Large intestine (tissue), 12 donors: ENCODE measurements at places on chromosomes 2 and 18.

- DNase-seq = no peak
Observed at GRCh38 chr2:148674063-148675020, 29.8 kb downstream of the EPC2 start.

DNA sequence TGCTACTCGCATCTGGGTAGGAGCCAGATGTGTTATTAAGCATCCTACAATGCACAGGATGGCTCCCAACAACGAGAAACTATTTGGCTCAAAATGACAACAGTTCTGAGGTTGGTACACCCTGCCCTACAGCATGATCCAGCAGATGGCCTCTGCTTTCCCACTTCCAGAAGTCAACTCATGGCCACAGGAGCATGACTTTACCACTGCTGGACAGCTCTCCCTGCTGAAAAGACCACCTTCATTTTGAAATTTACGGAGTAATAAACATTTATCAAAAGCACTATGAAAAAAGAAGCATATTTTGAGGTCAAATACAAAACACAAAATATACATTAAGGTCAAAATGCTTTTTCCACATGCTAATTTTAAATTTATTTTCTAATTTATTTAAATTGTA is 13.7 kb downstream of the NXPH2 start:
- no peak for DNase-seq

DNA sequence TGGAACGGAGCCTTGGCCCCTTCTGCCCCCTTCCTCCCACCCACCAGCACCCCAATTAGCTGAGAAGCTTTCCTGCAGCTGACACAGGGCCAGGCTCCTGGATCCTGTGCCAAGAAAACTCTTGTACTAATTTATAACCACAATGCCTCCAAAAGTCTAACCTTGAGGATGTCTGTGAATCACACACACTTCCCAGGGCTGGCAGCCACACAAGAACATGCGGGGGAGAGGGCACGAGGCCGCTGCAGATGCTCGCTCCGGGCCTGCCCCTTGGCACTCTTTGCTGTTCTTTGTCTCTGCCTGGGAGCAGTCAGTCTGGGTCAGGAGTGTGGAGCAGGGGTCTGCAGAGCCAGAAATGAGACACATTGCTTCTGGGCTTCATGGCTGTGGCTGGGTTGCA is 62.7 kb upstream of the KIF5C start:
- DNase-seq = no peak

GRCh38 chr2:120483355-120483754 is 137.4 kb downstream of the INHBB start:
- no peak for DNase-seq

DNA sequence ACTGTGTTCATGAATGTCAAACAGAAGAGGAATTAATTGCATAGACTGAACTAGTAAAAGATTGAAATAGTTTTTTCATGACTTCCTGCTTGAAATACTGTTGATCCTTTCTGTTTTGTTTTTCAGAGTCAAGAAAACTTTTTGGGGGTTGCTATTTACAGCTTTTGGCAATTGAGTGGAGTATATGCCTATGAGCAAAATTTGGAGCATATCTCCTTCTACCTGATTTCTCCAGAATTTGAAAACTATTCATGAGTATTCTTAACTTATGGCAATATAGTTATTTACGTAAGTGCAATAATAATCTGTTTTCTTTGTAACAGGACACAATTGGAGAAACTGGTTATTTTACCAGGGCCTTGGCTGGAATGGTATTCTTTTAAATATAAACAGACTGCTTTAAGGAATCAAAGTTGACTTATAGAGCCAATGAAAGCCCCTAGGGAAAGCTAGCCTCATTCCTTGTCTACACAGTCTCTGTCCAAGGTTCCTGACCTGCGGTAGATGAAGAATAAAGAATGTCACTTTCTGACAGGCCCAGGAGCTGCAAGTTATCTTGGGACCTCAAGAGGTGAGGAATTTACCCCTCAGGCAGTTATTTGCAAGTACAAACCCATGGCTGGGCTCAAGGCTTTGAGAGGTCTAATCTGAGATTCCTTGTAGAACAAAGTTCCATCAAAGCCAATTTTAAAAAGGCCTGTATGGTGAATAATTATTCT is 193.5 kb upstream of the NDUFV2 start:
- no peak for DNase-seq

- no peak for DNase-seq
Observed at GRCh38 chr2:226185616-226186211, 613.9 kb downstream of the IRS1 start.

DNA sequence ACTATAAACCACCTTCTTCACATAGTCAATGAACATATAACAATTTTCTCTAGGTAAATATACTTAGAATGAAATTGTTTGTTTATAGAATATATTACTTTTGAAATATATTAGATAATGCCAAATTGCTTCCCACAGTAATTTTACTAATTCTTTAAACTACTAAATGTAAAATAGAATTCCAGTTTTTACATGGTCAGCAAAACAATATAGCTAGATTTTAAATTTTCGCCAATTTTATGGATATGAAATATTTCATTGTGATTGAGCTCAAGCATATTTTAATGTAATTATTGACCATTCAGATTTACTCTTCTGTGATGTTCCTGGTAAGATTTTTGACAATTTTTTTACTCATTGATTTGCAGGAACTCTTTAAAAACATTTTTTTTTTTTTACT is 444.6 kb downstream of the PARD3B start:
- no peak for DNase-seq
